RPMI8226 (cell line): ENCODE measurements at places on chromosomes 6 and 20.

DNA sequence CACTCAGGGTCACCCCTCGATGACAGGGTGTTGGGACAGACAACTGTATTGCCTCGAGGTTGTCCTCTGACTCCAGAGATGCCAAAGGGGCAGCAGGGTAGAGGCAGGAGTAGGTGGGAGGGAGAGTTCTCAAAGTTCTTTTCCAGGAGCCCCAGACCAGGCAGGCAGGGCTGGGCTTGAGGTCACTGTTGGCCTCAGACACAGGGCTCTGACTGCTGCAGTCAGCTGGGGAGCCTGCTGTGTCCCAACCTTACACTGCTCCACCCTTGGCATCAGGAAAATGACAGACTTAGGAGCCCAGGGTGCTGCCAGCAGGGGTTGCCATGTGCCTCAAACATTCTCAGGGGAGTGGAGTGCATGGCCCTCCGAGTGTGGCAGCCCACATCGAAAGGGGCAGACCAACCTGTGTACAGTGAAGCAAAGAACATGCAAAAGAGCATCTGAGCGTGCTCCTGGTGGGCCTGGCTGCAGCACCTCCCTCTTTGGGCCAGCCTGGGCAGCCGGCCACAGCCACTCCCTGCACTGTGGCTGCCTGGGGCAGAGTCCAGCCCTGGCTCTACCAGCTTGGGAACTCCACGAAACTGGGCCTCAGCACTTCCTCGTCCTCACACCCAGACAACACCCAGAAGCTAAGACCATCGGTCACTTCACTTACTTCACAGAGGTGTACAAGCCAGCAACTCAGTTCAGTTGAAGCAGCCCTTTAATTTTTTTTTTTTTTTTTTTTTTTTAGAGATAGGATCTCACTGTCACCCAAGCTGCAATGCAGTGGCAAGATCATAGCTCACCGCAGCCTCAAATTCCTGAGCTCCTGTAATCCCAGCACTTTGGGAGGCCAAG is 24.0 kb downstream of the C6orf132 start:
- no peak for DNase-seq

DNA sequence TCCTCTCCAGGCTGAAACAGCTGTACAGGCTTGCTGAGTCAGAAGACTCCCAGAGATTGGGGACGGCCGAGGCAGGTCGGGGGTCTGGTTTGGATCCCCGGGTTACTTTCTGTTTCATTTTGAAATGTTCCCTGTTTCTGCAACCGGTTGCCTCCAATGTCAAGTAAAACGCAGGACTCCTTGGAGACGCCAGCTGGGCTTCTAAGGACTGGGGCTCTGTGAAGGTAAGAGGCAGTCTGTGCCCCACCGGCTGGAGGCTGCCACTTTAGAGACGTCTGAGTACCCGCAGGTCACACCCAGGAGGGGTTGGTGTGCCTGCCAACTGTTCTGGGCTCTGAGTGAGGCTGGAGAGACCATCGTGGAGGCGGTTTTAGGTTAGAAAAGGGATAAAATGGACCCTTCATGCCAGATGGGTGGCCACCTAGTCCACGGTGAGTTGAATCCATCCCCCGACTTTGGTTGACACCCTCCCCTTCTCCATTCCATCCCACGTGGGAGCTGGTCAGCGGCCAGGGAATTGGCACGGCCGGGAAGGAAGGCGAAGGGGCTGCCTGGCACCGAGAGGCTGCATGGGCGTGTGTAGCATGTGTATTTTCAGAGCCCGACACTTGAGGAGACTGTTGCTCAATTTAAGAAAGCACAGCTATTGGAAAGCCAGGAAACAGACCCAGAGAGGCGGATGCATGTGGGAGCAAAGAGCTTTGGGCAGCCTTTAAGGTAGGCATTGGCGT is 240.9 kb downstream of the PHACTR1 start:
- DNase-seq = peak; percentile 40

DNA sequence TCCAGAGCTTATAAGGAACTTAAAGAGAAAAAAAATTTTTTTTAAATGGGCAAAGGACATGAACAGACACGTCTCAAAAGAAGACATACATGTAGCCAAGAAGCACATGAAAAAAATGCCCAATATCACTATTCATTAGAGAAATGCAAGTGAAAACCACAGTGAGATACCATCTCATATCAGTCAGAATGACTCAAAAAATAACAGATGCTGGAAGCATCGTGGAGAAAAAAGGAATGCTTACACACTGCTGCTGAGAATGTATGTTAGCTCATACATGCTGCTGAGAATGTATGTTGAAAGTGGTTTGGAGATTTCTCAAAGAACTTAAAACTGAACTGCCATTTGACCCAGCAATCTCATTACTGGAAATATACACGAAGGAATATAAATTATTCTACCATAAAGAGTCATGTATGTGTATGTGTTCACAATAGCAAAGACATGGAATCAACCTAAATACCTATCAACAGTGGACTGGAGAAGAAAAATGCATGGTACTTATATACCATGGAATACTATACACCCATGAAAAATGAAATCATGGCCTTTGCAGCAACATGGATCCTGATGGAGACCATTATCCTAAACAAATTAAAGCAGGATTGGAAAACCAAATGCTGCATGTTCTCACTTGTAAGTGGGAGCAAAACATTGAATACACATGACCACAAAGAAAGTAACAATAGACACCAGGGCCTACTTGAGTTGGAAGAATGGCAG is 5.2 kb downstream of the OR11A1 start:
- DNase-seq = no peak

GRCh38 chr6:36413489-36414480 is 26.3 kb upstream of the ETV7 start:
- DNase-seq = no peak

DNA sequence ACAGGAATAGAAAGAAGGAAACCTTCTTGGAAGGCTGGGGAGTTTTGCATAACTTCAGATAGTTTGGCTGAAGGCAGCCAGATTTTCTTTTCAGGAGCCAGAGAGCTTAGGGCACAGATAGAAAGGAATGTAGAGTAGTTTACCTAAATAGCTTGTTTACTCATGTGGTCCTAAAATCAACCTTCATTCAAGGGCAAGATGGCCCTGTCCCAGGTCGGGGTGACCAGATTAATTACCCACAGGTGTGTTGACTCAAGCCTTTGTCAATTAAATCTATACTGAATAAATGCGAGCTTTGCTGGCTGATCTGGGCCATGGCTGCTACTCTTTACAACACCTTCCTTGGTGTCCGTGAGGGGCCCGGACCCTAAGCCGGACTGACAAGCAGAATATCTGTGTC is 792.0 kb upstream of the MAN1A1 start:
- no peak for DNase-seq

DNA sequence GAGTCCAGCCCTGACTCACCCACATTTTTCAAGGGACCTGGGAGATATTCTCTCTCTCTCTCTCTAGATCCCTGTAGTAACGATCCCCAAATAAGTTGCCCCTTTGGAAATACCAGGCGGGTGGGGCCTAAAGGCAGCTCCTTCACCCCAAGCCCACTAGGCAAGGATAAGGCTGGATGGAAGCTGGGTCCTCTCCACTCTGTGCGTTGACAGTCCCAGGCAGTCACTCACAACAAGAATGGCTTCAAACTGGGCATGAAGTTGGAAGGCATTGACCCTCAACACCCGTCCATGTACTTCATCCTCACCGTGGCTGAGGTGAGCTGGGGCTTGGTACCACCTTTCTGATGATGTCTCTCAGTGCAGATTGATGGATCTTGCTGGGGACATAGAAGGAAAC is 21.6 kb downstream of the L3MBTL1 start:
- no peak for DNase-seq

DNA sequence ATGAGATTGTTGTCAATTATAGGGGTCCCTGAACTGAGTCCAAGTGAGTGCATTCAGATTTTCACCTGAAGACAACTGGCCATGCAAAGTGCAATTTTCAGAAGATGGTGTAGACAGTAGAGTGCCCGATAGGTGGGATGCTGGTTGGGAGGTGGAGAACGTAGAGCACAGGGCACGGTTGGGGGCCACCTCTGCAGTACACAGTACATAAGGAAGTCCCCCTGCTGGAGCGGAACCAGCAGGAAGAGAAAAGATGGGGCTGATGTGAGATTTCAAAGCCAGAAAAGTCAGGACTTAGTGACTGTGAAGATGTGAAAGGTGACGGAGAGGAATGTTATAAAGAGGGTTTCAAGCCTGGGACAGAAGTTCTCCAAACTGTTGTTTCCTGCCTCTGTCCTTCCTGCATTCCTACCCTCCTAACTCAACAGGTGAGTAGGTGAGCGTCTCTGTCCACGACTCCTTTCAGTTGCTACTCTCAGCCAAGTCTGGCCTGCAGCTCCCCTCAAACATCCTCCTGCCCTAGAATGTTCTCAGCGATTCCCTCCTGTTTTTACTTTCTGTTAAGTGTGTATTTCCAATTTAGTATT is 330.8 kb downstream of the PRL start:
- DNase-seq = no peak

- DNase-seq = no peak
Observed at GRCh38 chr6:154410619-154411072, 54.0 kb upstream of the IPCEF1 start.

GRCh38 chr6:14876778-14877613 is 368.9 kb upstream of the JARID2 start:
- no peak for DNase-seq

GRCh38 chr6:151001387-151002056 is 136.0 kb downstream of the MTHFD1L start:
- no peak for DNase-seq

- DNase-seq = no peak
Observed at GRCh38 chr20:22502731-22503191, 81.6 kb downstream of the FOXA2 start.

- DNase-seq = no peak
Observed at GRCh38 chr6:21193790-21194475, 399.6 kb upstream of the SOX4 start.

GRCh38 chr6:66376001-66376400 is 669.0 kb upstream of the EYS start:
- DNase-seq = no peak
